ENCODE measurements at places on chromosomes 5 and 9.
A peak's percentile ranks its signal among the peaks of the same experiment; 100 is the strongest.

- DNase-seq, result no peak
These were observed 49.1 kb downstream of the SEMA5A start for GRCh38 chr5:9496801-9497200.

- DNase-seq, result no peak
These were observed 44.6 kb downstream of the MVB12B start for GRCh38 chr9:126371007-126371870.

- no peak for DNase-seq
These were observed 182.8 kb upstream of the GDNF start for GRCh38 chr5:38022631-38023030.

GRCh38 chr9:93952784-93953495 lies 2.2 kb downstream of the BARX1 start:
- DNase-seq, result peak; percentile 34

DNA sequence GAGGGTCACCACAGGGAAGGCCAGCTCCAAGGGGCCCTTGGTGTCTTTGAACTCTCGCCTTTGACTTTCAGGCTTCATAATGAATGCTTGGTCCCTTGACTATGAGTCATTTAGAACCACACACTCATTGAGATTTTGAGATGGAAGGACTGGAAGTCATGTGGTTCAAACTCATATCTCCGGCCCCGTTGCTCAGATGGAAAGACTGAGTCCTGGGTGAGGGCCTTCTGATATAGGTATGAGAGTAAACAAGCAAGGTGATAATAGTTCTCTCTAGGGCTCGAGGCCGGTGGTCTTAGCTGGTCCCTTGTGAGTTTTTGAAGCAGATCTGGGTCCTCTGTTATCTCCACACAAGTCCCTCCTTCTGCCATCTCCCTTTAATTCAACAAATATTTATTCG lies 210.6 kb downstream of the PAX5 start:
- DNase-seq, result no peak

DNA sequence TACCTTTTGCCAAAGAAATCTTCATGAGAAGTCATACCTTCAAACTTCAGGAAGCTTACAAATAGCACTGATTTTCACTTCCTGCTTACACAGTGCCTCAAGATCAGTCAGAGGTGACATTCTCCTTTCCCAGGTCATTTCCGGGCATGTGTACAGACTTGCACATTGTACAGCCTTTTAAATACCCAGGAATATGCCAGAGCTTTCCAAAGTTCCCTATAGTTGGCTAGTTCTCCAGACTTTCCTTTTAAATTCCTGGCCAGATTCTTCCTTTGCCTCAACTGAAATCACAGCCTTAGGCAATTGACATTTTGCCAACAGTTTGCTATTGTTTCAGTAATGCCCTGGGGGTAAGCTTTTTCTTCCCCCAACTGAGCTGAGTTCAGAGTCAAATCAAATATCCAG lies 47.2 kb downstream of the RFX3 start:
- DNase-seq, result no peak

DNA sequence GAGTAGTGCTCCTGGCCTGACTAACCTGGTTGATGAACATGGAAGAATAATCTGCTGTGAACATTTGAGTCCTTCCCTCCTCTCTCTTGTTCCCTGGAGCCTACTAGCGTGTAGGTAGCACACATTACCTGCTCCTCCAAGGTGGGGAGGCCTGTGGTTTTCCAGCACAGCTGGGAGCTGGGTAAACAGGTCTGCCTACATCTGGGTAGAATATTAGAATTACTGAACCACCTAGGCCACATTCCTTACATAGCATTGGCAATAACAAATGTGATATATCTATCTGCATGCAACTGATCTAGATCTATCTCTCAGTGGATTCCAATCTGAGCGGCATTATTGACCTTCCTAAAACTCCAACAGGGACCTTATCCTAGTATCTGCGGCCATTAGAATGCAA lies 151.0 kb upstream of the ZNF366 start:
- DNase-seq, result no peak

- DNase-seq, result no peak
These were observed 74.8 kb downstream of the ST8SIA4 start for GRCh38 chr5:100828071-100828897.

DNA sequence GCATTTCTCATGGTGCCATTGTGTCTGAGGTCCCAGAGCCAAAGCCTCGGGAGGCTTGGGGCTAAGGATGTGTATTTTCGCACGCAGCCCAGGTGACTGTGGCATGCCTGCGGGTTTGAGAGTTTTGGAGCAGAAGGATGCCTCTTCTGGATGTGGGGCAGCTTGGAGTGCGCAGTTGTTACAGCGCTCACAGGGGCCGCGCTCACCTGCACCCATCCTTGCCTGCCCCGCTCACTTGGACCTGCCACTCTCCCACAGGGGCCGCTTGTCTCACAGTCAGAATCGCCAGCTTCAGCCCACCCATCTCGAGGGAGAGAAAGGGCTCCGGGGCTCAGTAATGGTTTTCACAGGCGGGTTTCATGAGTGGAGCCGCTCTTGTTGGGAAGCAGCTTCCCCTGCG lies 132.9 kb downstream of the MVB12B start:
- no peak for DNase-seq

GRCh38 chr5:116075191-116075831 lies 9.5 kb upstream of the COMMD10 start:
- DNase-seq, result no peak

DNA sequence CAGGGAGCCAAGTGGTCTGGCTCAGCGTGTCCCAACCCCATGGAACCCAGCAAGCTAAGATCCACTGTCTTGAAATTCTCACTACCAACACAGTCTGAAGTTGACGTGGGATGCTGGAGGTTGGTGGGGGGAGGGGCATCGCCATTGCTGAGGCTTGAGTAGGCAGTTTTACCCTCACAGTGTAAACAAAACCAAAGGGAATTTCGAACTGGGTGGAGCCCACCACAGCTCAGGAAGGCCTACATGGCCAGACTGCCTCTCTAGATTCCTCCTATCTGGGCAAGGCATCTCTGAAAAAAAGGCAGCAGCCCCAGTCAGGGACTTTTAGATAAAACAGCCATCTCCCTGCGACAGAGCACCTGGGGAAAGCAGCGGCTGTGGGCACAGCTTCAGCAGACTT lies 17.1 kb upstream of the FBXL17 start:
- no peak for DNase-seq

DNA sequence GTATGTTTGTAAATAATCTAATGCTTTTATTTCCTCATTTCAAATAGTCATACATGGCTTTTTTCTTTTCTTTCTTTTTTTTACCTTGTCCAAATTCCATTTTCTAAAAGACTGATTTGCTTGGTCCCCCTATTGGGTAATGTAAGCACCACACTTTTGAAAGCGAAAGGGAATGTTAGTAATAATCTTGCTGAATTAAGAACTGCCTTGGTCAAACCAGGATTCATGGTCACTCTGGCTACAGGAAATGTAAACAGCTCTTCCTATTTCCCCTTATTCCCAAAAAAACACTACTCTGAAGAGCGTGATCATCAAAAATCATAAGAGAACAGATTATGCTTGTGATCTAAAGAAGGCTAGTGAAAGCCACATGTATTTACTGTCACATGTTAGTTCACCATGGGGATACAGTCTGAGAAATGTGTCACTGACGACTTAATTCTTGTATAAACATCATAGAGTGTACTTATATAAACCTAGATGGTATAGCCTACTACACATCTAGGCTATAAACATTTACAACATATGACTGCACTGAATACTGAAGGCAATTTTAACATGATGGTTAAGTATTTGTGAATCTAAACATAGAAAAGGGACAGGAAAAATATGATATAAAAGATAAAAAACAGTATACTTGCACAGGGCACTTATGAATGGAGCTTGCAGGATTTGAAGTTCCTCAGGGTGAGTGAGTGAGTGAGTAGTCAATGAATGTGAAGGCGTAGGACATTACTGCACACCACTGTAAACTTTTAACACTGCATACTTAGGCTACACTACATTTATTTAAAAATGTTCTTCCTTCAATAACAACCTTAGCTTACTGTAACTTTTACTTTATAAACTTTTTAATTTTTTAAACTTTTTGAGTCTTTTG lies 75.3 kb downstream of the HMGCR start:
- DNase-seq, result no peak
